Stimulated activated CD8-positive, alpha-beta memory T cell treated with anti-CD3 and anti-CD28 coated beads, Interleukin-15, amount 100 ng/mL, for 24 hours (primary cell): ENCODE measurements at places on chromosomes 16 and 17.

GRCh38 chr16:47317465-47318240, 143.2 kb downstream of the ITFG1 start:
- no peak for DNase-seq

DNA sequence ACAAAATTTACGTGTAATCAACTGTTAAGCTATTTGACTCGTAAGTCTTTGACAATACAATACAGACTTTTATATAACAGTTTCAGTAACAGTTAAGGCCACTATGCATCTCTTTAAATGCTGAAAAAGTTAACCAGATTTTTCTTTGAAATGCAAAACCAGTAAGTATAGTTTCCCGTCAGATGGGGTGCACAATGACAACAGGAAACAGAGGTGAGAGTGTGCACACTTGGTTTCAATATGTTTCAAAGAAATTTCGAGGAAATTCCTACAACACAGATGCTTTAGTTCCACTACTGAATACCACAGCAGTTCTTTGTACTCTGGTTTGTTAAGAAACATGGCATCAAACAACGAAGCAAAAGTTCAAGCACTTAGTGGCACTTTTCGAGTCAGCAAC, 48.4 kb downstream of the RNF157 start:
- no peak for DNase-seq

GRCh38 chr16:66933776-66934137, 445 bp downstream of the CIAO2B start:
- DNase-seq = no peak

DNA sequence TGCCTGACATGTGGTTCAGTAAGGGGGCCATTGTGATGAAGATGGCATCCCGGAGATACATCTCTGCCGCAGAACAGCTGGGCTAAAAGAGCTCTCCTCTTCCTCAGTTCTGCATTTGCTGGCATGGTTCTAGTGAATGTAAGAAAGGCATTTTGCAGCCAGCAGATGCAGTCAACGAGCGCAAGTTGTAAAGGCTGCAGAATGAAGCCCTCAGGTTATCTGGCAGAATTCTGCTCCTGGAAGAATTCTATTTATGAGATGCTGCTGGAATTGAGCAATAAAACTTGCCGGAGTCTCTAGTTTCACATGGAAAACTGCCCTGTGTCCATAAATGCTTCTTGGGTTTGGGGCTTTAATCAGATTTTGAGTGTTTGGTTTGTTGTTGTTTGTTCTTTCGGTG, 176.8 kb upstream of the HSBP1 start:
- DNase-seq = no peak

DNA sequence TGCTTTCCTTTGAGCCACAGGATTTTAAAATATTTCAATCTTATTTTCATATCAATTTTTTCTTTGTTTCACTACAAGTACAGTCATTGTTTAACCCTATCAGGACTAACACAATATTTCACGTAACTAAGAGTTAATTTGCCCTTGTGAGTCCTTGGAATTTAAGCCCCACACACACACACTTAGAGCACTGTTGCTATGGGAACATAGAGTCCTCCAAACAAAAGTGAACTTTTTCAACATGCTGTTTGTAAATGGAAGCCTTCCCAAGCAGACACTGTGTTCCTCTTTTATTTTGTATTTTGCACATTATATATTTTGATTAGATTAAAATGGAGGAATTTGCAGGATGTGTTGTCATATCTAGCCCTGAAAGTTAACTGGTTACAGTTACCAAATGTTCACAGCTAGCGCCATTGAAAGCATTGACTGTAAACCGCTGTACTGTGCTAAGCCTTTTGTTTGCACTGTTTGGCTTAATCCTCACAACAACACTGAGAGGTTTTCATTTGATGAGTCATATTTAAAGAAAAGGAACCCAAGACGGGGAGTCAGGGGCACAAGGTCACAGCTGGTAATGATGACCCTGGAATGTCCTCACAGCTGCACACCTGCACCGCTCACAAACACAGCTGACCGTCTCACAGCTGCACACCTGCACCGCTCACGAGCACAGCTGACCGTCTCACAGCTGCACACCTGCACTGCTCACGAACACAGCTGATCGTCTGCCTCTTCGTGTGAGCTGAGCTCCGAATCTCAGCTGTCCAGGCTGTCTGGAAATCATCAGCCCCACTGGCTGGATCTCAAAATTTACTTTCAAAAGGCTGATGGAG, 6.3 kb downstream of the HSBP1 start:
- no peak for DNase-seq

DNA sequence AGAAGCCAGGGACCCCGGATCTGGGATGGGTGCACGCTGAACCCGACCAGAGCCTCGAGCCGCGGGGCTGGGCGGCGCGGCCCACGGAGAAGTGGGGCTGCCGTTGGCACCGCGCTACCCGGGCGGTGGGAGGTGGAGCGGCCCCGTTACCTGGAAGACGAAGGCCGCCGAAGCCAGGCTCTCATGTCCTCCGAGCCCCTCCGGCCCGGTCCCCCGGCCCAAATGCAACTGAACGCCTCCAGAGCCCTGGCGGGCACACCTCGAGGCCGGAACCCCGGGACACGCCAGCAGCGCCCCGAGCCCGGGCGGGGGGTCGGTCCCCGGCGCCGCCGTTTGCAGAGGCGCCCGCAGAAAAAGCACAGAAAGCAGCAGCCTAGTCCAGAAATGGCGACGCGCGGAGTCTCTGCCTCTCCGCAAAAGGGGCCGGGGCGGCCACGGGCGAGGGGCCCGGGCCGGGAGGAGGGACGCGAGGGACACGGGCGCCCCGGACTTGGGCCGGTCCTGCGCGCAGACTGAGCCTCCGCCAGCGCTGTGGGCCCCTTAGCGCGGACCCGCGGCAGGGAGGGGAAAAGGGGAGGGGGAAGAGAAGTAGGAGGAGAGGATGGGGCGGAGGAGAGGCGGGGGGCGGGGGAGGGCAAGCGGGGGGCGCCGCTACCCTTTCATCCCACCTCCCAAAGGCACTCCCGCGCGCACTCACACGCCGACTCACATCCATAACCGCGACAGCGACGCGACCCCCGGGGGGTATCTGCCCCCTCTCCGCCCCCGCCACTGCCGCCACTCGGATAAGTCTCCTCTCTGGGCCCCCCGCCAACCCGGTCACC, 1.4 kb downstream of the AXIN2 start:
- no peak for DNase-seq

DNA sequence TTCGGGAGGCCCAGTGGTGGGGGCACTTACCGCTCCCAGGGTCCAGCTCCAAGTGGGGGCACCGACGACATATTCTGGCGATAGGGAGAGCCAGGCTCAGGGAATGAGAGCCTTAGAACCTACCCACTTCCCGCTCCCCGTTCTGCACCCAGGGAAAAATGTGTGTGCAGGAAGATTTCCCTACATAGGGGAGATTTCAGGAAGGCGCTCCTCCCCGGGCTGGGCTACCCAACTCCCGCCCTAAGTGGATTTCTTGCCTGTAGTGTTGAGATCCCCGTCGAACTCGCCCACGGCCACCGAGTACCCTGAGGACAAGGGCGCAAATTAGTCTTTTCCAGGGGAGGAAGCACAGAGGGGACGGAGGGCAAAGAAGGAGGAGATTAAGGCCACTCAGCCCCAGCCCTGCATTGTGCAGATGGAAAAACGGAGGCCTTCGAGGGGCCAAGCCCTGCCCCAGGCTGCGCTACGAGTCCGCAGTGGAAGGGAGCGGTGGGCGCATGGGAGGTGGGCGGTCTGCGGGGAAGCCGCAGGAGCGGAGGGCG, 5.1 kb downstream of the ITGA2B start:
- no peak for DNase-seq

DNA sequence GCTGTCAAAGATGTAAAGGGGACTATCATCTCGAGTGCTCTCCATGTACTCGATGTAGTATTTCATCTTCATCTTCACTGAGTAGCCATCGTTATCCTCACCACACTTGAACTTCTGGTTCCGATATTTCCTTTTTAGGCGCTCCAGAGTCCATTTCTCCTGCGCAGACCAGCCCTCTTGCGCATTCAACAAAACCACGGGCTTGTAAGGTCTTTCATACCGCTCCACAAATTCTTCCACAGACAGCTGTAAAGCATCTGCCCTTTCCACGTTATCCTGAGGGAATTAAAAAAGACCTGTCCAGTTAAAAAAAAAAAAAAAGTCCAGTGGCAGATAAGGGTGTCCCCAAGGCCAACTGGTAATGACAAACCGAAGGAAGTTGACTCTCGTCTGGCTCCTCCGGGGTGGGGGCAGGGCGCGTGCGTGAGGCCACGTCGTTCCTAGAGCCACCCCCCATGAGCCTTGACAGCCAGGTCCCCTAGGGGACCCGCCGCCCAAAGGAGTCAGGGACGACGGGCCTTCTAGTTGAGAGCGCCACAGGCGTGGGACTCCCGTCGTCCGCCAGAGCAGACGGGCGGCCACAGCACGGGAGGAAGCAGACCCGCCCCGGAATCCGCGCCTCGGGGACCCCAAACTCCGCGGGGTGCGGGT, 701 bp downstream of the JMJD6 start:
- DNase-seq = peak; percentile 43

GRCh38 chr17:79041041-79041570, 17.1 kb downstream of the C1QTNF1 start:
- no peak for DNase-seq

GRCh38 chr17:61057257-61057656, 342.4 kb upstream of the TBX2 start:
- no peak for DNase-seq

DNA sequence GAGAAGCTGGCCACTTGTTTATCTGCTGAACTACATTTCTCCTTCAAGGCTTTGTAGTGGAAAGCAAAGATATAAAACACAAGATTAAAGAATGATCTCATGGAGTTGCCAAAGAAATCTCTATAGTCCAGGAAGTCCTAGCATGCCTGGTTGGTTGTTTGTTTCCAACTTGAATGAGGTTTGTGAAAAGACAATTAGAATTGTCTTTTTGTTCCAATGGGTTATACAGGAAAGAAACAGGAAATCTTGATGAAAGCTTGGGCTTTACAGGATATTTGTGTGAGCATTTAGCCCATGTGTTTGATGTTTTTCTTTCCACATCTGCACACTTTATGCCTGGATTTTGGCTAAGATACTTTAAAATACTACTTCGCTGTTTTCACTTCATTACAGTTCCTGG, 273.4 kb downstream of the CEP112 start:
- DNase-seq = no peak

GRCh38 chr16:88558457-88559442, 11.5 kb upstream of the ZC3H18 start:
- DNase-seq = no peak

- no peak for DNase-seq
These were observed 686 bp upstream of the MTSS2 start for GRCh38 chr16:70686376-70687101.

DNA sequence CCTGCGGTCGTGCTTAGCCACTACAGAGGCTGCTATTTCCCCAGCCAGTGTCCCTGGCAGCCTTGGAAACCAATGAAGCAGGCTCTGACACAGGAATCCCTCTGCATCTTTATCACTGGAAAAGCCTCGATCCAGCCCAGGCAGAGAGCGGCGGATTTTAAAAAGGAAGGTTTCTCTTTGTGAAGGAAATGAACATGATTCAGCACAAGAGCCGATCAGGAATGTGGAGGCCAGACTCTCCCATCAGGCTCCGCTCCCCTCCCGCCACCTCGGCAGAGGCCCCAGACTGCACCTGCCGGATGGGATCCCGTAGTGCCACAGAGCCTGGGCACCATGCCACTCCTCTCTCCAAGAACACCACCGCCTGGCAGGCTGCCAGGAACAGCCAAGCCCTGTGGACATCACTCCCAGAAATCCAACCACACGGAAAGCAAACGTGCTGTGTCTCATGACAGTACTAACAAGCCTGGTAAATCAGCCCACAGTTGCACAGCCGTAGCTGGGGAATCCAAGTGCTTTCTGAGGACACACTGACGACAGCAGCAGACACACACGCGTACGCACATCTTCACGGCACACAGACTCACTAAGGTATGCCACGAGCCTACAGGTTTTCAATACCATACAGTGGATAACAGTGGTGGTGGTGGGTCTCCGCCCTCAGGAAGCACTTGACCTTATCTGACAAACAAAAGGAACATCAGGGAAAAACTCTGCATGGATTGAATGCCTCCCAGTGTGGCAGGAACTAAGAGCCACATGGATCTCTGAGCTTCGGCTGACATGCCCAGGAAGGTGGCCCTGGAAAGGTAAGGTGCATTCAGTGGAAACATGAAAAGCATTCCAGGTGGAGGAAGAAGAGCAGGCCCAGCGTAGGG, 5.4 kb downstream of the LRRC75A start:
- DNase-seq = no peak

DNA sequence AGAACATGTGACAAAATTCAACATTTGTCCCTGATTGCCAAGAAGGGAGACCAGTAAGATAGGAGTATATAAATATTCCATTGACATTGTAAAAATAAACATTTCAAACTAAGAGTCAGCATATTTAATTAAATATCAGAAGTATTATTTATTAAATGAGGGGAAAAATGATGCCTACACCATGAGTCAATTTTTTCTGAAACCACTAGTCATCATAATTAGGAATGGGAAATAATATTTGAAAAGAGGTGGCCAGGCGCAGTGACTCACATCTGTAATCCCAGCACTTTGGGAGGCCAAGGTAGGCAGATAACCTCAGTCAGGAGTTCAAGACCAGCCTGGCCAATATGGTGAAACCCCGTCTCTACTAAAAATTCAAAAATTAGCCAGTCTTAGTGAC, 2.1 kb downstream of the CMTM1 start:
- no peak for DNase-seq

- DNase-seq = no peak
These were observed 40.3 kb upstream of the MED13 start for GRCh38 chr17:62105357-62105756.

GRCh38 chr16:67304020-67304419, 22.5 kb downstream of the KCTD19 start:
- no peak for DNase-seq

GRCh38 chr17:46001390-46002310, 2.6 kb downstream of the STH start:
- DNase-seq = no peak

DNA sequence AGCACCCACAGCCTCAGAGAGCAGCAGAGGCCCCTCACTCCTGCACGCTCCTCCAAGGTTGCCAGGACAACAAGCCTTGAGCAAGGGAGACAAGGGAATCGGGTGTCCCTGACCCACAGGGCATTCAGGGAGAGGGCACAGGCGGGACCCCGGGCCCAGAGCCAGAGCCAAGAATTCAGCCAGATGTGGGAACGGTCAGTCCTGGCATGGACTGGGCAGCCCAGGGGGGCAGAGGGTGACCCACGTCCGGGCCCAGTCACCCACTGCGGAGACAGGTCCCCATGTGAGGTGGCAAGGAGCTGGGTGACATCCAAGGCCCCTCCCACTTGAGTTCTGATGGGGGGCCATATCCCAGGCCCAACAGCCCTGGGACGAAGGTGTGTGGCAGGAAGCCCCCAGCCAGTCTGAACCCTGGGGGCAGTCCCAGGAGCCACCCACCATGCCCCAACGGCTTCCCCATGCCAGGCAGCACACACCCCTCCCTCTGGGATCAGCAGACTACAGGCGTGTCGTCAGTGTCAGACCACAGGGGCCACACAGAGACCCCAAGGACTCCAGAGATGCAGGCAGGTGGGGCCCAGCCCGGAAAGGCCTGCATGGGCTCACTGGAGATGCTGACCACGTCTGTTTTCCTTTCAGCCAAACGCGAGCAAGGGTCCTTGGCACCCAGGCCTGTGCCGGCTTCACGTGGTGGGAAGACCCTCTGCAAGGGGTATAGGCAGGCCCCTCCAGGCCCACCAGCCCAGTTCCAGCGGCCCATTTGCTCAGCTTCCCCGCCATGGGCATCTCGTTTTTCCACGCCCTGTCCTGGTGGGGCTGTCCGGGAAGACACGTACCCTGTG, 23.0 kb downstream of the USP6 start:
- no peak for DNase-seq

GRCh38 chr16:10552998-10553491, 27.4 kb downstream of the EMP2 start:
- DNase-seq = peak; percentile 3

- DNase-seq = no peak
These were observed 108.5 kb downstream of the CNTNAP4 start for GRCh38 chr16:76385601-76386230.

- DNase-seq = no peak
These were observed 386.1 kb downstream of the SEC14L1 start for GRCh38 chr17:77526728-77527350.
